Left cardiac atrium (tissue), 4 donors: ENCODE measurements at places on chromosomes 5 and 9.

DNA sequence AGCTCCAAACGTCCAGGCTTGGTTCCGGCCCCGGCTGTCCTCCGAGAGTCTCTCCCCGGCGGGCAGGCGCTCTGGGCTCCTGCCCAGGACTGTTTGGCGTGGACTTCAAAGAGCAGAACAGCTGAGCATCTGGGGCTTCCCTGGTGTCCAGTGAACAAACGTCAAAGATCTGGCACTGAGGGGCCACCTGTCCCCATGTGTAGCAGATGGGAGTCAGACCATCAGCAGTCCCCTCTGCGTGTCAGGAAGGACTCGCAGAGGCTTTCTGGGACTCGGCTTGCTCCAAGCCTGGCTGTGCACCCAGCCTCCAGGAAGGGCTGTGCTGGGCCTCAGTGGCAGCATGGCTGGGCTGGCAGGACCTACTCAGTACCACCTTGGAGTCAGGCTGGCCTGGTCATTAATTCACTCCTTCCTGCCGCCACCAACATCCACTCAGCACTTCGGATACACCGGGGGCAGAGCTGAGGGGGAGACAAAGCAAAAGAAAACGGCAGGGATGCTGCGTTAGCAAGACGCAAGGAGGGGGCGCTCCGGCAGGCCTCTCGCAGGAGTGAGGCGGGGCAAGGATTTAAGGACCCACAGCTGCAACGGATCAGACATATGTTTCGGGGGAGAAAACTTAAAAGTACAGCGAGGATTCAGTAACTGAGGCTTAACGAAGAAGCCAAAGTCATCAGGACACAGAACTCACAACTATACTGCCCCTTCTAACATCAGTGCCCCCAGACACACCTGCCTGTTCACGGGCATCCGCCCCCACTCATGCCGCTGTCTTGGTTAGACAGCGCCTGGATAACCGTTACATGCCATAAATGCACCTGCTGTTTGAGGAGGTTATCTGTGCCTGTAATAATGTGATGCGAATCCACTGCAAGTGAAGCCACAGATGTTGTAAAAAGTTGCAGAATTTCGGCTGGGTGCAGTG, 164.5 kb upstream of the PHYKPL start:
- peak; percentile 29 for DNase-seq

DNA sequence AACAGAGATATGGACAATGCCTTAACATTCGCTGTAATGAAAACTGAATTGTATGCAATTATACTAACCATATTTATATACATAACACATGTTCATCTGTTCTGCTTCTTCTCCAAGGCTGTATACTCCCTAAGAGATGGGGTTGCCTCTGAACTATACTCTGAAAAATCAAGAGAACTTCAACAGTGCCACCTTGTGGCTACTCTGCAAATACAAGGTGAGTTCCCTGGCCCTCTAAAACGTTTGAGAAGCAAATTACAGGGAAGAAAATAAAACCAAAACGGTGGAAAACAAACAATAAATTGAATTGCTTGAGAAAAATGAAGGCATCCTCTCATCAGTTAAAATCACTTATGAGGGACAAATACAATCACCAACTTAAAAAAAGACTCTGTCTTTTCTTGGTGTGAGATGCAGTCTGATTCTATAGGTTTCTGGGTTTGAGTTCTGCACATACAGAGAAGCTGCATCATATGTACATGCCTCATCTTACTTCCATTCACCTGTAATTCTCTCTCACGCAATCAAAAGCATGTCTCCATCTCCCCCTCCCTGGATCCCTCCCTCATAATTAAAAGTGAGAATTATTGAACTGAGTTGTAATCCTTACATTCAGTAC, 98.6 kb downstream of the FBXW11 start:
- peak; percentile 40 for DNase-seq

GRCh38 chr9:8825585-8826147, 1026.1 kb upstream of the DMAC1 start:
- DNase-seq, result no peak

GRCh38 chr5:169182797-169183196, 118.1 kb downstream of the SLIT3 start:
- DNase-seq, result no peak

DNA sequence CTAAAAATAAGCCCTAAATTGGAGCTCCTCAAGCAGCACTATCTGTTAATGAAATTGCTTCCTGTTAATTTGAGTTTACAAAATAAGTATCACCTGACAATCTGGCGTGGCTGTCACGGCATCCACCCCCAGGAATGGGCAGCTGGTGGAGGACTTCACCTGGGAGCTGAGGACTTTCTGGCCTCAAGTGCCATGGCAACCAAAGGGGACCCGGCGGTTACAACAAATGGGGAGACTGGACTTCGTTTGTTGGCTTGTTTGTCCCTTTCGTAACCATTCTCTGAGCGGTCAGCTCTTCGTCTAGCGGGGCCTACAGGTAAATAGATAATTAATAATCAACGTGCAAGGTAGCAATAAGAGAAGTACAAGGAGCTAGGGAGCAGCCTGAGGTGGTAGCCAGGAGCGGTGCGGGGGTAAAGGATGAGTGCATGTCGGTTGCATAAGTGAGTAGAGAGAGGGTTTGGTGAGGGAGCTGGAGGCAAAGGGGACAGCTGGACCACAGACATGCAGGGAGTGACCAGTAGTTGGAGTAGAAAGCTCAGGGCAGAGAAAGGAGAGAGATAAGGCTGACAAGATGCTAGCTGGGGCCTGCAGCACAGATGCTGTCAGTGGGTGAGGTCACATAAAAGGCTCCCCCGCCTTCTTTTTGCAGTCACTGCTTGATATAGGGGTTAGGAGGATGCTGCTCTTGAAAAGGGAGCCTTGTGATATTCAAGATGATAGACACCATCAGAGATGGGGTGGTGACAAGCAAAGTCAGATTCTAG, 62.5 kb downstream of the HSPA4 start:
- DNase-seq, result no peak

GRCh38 chr9:95552814-95553546, 36.2 kb upstream of the PTCH1 start:
- peak; percentile 69 for DNase-seq

DNA sequence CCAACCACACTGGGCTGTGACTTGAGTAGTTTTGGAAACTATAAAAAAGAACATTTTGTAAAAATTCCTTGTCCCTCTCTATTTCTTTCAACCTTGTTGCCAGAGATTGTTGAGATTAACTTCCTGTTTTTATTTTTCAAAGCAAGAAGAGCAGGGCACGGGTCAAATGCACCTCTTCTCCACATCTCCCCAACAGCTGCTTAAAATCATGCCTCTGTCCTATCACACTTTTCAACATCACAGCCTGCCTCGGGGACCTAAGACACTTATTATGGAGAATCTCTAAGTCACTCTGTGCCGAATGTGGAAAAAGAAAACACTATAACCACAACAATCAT, 280.3 kb upstream of the TNC start:
- no peak for DNase-seq

DNA sequence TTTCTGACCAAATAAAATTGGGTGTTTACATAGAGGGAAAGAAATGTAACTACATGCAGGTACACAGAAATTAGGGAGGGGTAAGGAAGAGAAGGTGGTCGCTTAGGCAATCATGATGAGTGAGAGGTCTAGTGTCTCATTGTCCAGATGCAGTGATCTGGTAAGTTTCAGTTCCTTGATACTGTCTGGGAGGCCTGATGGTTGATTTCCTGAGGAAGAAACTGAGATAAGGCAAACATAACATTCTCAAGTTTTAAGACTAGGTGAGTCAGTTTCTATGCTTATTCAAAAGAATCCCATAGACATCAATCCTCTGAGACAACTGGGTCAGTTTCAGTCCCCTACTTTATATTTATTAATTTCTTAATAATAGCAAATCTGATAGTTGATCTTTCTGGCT, 843.3 kb upstream of the CDH10 start:
- no peak for DNase-seq

- DNase-seq, result no peak
Measured at GRCh38 chr5:18099261-18099660, 465.0 kb downstream of the TAF11L14 start.
